ENCODE measurements at places on chromosomes 12 and 14. TPM values are rescaled to one million over a fixed set of nuclear protein-coding genes. Genes with fewer than 3 reads are reported as not detected.

MTA1 gene
- polyA plus RNA-seq: 2.0 TPM

PRKD1 gene
- 18.8 TPM for polyA plus RNA-seq

BMAL2 gene
- 0.83 TPM for polyA plus RNA-seq

HSP90B1 gene
- polyA plus RNA-seq: 426 TPM

LBHD2 gene
- not detected for polyA plus RNA-seq

TSPAN19 gene
- 5.3 TPM for polyA plus RNA-seq

PAH gene
- polyA plus RNA-seq: 4.4 TPM

TMEM260 gene
- 8.6 TPM for polyA plus RNA-seq

TRHDE gene
- 3.8 TPM for polyA plus RNA-seq

KLRB1 gene
- not detected for polyA plus RNA-seq

OR2AP1 gene
- polyA plus RNA-seq: not detected

KLRF1 gene
- polyA plus RNA-seq: not detected

TAS2R42 gene
- not detected for polyA plus RNA-seq

CLEC4C gene
- not detected for polyA plus RNA-seq

CD27 gene
- 1.6 TPM for polyA plus RNA-seq

NEUROD4 gene
- polyA plus RNA-seq: not detected

MMP14 gene
- polyA plus RNA-seq: 4.0 TPM

IQSEC3 gene
- polyA plus RNA-seq: 30.1 TPM

PLD4 gene
- not detected for polyA plus RNA-seq

GABARAPL1 gene
- 103 TPM for polyA plus RNA-seq
